Tibial artery (tissue), 4 donors: ENCODE measurements at places on chromosomes 6 and 20.
A peak's percentile ranks its signal among the peaks of the same experiment; 100 is the strongest.

GRCh38 chr6:45645302-45645701, 267.6 kb upstream of the SUPT3H start:
- no peak for DNase-seq

DNA sequence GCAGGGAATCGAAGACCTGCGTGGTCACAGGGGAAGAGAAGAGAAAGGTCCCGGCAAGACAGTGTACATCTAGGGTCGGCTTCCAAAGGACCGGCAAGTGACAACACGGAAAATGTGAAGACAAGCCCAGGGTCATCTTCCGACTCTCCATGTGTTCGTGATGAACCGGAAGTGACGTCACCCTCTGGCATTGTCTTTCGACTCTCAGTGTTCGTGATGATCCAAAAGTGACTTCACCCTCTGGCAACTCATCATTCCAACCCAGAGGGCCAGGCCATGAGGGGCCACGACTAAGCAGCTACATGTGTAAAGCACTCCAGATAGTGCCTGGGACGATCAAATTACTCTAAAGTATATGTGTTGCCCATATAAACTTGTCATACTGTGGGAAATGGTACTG, 290.8 kb downstream of the THBS2 start:
- DNase-seq: no peak

DNA sequence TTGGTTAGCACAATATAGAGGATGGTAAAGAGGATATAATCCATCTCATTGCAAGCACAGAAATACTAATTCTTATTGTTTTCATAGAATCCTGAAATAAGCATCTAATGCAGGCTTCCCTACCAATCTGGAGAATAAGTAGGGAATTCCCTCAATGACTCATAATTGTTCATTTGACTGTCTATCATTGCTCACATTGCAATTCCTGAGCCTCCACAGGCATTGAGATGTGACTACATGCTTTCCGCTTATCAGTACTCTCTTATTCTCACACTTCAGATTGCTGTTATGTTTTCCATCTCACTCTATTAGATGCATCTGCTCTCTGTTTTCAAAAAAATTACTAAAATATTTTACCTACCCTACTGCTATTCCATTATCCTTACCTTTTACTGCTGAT, 216.2 kb upstream of the PRSS16 start:
- no peak for DNase-seq

GRCh38 chr6:105522626-105523322, 119.9 kb upstream of the PREP start:
- no peak for DNase-seq

- no peak for DNase-seq
These were observed 76.4 kb downstream of the SSR1 start for GRCh38 chr6:7236306-7237209.

- DNase-seq: no peak
These were observed 32.5 kb upstream of the ZNF184 start for GRCh38 chr6:27505209-27506027.

DNA sequence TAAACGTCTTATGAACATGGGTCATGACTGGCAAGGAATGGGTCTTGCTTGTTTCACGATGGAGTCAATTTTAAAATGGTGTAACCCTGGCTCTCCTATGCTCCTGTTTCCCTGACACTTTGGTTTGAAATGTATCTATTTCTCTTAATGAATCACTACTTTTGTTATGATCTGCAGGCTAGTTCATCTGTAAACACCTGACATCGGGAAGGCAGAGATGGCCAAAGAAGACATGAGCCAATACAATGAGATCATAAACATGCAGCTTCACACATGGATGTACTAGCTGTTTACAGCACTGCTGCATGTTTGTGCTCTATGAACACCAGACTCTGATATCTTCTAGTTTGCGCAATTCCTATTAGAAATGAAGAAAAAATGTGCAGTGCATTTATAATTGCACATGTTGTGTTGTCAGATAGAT, 11.0 kb upstream of the RAD21L1 start:
- DNase-seq: no peak

- DNase-seq: no peak
These were observed 42.9 kb downstream of the PPP1R14C start for GRCh38 chr6:150185732-150186117.

- no peak for DNase-seq
These were observed 117.6 kb downstream of the DST start for GRCh38 chr6:56524891-56525703.

DNA sequence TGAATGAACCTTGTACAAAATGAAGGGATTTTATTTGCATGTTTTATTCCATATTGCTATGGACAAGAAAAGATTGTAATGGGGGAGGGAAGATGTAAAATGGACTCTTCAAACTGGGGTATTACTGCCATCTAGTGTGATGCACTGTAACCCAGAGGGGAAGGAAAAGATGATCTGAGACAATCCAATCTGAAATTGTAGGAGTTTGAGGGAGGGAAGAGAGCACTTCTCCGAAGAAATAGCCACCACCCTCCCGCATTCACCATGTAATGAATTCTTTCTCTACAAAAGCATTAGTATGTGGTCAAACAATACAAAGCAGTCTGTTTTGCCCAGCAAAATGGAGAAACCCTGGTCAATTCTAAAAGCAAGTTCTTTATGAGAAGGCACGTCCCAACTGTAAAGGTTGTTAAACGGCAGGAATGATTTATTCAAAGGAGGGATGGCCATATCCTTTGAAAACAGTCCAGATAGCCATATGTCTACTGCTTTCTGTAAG, 679.5 kb upstream of the NRSN1 start:
- no peak for DNase-seq

DNA sequence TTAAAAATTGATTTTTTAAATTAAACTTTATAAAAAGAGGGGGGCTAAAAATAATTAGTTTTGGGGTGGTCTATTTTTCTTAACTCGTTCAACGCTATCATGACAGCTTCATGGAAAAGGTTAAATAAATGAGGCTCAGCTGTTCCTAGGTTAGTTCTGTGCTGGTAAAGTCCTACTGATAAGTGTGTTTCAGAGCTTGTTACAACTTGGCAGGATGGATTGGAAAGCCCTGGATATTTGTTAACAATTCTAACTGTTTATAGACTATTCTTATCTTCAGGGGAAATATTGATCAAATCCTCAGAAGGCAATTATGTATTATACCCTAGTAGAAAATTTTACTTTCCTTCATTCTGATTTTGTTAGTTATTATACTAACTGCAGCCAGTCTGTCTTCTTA, 50.4 kb downstream of the IL22RA2 start:
- no peak for DNase-seq

DNA sequence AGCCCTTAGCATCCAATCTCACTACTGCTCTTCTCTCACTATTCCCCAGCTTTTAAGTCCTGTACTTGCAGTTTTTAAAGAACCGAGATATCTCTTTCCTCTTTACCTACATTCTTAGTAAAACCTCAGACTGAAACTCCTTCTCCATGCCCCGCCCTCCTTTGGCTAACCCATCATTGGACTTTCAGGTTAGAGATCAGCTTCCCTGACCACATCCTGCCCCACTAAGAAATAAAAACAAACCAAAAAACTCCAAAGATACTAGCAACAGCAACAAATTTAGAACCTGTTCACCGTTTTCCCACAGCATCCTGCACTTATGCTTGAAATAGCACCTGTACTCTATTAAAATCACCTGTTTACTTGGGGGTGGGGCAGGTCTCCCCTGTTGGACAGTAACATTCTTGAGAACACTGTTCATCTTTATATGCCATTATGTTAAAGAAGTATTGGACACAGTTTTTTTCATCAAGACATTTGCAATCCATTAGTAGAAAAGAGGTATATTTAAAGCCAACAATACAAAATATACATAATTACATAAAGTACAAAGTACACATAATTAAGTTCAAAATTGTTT, 16.3 kb upstream of the SMAP1 start:
- no peak for DNase-seq

DNA sequence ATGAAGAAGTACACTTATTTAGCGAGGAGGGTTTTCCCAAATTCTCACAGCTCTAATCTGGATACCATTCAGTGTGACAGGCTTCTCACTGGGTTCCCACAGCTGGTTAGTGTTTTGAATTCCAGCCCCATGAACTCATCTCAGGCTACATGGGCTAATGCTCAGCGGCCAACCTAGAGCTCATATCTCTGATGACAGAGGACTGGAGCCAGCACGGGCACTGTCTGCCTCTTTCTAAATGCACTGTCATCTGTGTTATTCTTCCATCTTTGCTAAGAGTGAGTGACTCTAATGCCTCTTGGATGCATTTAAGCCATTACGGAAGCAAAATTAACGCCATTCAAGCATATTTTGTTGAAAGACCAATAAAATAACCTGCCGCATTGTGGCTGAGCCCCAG, 308.9 kb upstream of the JAG1 start:
- DNase-seq: peak; percentile 70

- no peak for DNase-seq
These were observed 142.5 kb upstream of the SPACA1 start for GRCh38 chr6:87905101-87905641.

DNA sequence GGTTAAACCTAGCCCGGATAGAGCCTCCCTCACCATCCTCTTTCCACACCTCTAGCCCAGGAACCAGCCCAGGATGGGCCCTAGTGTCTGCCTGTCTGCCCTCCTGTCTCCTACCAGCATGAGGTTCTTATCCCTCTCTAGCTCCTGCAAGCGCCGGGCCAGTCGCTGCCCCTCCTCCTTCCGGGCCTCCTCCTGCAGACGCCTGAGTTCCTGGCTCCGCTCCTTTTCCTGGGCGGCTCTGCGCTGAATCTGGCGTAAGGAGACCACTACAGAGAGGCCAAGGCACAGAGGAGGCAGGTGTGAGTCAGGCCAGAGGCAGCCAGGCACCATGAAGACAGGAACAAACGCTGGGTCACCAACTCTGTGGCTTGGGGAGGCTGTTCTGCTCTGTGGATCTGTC, 4.3 kb upstream of the PSORS1C2 start:
- DNase-seq: peak; percentile 83

GRCh38 chr6:100685747-100686146, 195.4 kb downstream of the ASCC3 start:
- DNase-seq: no peak

DNA sequence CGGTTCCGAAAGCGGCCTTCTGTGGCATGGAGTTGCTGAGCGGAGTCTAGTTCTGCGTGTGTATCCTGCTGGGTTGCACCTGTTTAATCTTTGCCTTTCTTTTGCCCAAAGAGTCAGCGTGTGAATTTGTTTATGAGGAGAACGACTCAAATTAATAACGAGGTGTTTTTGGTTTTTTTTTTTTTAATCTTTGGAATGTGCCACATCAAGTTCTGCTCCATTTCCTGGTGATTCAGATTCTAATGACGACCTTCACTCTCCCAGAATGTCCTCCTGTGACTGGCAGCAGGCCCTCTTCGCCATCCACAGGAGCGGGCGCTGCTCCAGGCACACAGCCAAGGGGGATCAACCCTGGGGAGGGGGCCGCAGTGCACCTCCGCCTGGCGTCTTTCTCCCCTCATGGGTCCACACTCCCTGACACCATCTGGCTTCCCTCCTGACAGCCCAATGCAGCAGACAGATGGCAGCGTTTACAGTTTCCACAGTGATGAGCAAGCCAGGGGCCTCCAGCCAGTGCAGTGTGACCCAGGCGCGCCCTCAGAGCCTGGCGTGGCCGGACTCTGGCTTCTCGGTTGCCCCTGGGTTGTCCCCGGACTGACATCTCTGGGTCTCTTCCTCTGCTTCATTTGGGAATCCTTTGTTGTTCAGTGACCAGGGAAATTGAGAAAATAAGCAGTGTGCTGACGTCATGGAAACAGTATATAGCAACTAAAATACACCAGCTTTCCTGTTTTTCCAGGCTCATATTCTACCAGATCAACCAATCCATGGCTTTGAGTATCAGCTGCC, 27.5 kb upstream of the AFDN start:
- no peak for DNase-seq

- DNase-seq: no peak
These were observed 30.4 kb downstream of the SERPINB9 start for GRCh38 chr6:2872423-2873358.

DNA sequence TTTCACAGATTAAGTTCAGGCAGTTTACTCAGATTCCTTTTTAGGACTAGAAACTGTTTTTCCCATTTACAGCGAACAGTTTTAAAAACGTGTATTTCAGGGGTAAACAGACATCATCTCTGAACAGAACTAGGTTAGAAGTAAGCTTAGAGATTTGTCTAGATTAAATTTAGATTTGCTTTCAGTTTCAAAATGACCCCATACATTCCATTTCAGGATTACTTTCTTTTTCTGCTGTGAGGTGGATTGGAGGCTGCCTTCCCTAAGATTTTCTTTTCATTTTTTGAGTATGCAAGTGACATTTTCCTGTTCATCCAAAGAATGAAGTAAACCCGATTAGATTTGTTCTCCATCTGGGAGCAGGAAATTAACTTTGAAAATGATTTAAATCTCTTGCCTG, 747.2 kb downstream of the KHDRBS2 start:
- DNase-seq: no peak

GRCh38 chr6:35893246-35893645, 27.7 kb downstream of the SRPK1 start:
- DNase-seq: no peak

- DNase-seq: no peak
These were observed 130.0 kb downstream of the BTBD9 start for GRCh38 chr6:38509713-38510112.

GRCh38 chr6:41732591-41733359, 2.6 kb downstream of the TFEB start:
- DNase-seq: no peak

GRCh38 chr6:1579096-1579495, 30.6 kb upstream of the FOXC1 start:
- DNase-seq: no peak

- no peak for DNase-seq
These were observed 1.3 kb upstream of the BLOC1S5 start for GRCh38 chr6:8065519-8065911.

DNA sequence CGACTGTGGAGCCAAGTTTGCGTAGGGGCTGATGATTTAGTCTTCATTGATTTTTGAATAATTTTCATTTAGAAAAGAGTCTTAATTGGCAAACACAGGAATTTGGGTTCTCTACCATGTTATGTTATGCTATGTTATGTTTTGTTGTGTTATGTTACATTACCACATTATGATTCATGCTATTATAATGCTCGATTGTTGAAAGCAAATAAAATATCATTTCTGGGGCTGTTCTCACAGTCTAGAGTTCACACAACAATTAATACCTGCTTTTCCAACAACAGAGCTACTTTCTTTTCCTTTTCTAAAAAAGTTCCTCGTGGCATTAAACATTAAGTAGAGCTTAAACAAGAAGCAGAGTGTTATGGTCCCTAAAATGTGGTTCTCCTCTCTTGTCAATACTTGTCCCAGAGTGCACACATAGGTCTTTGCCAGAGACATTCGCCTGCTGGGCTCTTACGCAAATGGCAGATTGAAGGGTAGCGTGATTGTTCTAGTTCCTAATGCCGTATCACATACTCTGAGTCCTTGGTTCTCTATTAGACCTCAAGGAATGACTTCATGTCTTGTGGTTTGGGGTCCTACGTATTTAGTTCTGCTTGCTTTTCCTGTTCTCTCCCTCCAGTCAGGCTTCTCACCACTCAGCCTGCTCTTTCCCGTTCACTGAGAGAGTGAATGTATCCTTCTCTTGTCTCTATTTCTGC, 370.3 kb downstream of the CD109 start:
- no peak for DNase-seq
